ENCODE measurements at places on chromosomes 2 and 18.
A peak's percentile ranks its signal among the peaks of the same experiment; 100 is the strongest.

DNA sequence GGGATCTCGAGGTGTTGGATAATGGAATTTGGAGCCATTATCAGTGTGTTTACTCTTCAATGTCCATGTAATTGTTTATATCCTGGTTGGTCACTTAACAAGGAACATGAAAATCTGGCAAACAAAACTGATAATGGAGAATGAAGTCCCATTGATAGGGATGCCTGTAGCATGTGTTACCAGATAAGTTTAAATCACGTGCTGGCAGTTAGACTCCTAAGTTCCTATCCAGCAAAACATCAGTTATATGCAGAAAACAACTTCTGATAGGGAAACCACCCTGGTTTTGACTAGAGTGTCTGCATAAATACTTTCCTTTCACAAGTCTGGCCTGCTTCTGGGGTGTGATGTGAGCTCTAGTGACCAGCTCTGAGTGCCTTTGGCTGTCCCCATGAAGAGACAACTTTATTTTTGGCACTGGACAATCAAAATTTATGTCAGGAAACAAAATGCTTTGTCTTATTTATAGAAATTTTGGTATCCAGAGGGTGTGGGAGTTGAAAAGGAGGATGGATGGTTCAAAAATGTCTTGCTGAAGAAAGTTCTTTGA is 82.0 kb downstream of the FHOD3 start:
- H3K4me1 ChIP-seq: no peaks in the 10 kb centered on the region
- no peak overlapping the region for H3K27ac ChIP-seq
- no peak for DNase-seq
- H3K4me3 ChIP-seq: no peak overlapping the region

- H3K27me3 ChIP-seq: no peaks in the 10 kb centered on the region
- DNase-seq: no peak
- no peak overlapping the region for H3K27ac ChIP-seq
- H3K4me3 ChIP-seq: no peak overlapping the region
- no peaks in the 10 kb centered on the region for H3K4me1 ChIP-seq
Observed at GRCh38 chr18:9380101-9380500, 45.5 kb downstream of the TWSG1 start.

DNA sequence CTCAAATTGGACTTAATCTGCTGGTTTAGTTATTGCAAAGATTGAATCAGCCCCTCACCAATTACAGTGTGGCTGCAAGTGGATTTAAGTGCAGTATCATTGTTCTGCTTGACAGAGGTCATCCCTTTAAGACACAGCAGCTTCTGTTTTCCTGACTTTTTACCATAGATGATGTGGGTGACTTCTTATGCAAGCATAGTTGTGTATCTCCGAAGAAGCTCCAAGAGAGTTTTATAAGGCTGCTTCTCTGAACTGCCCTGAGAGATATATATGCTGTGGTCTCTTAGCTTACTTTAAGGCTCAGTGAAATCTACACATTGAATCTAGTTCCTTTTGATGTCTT is 3.5 kb downstream of the TRIB2 start:
- H3K4me1 ChIP-seq: peaks cover under 1% of the 10 kb centered on the region
- peaks cover 7% of the 10 kb centered on the region for H3K36me3 ChIP-seq
- no peak for DNase-seq

DNA sequence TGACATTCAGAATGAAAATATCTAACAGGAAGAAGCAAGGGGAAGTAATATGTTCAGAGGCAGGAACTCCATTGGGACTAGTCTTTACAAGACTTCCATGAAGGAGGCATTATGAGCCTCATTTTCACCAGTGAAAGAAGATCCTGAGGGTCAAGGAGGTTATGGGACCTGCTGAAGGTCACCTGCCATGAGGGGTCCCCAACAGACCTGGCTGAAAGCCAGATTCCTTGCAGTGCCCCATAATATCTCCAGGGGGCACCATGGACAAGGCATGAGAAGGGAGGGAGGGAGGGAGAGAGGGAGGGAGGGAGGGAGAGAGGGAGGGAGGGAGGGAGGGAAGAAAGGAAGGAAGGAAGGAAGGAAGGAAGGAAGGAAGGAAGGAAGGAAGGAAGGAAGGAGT is 27.9 kb downstream of the XDH start:
- no peaks in the 10 kb centered on the region for H3K27me3 ChIP-seq
- DNase-seq: peak; percentile 37
- no peak overlapping the region for H3K27ac ChIP-seq
- H3K36me3 ChIP-seq: no peaks in the 10 kb centered on the region
- H3K4me3 ChIP-seq: no peak overlapping the region

GRCh38 chr18:74221081-74221480 is 70.7 kb downstream of the CYB5A start:
- no peaks in the 10 kb centered on the region for H3K4me1 ChIP-seq
- no peaks in the 10 kb centered on the region for H3K36me3 ChIP-seq
- no peak overlapping the region for H3K27ac ChIP-seq
- no peak for DNase-seq

- DNase-seq: no peak
- no peaks in the 10 kb centered on the region for H3K27me3 ChIP-seq
- no peak overlapping the region for H3K4me3 ChIP-seq
- no peak overlapping the region for H3K27ac ChIP-seq
- H3K36me3 ChIP-seq: no peaks in the 10 kb centered on the region
Observed at GRCh38 chr18:51370996-51371395, 173.5 kb upstream of the MEX3C start.

DNA sequence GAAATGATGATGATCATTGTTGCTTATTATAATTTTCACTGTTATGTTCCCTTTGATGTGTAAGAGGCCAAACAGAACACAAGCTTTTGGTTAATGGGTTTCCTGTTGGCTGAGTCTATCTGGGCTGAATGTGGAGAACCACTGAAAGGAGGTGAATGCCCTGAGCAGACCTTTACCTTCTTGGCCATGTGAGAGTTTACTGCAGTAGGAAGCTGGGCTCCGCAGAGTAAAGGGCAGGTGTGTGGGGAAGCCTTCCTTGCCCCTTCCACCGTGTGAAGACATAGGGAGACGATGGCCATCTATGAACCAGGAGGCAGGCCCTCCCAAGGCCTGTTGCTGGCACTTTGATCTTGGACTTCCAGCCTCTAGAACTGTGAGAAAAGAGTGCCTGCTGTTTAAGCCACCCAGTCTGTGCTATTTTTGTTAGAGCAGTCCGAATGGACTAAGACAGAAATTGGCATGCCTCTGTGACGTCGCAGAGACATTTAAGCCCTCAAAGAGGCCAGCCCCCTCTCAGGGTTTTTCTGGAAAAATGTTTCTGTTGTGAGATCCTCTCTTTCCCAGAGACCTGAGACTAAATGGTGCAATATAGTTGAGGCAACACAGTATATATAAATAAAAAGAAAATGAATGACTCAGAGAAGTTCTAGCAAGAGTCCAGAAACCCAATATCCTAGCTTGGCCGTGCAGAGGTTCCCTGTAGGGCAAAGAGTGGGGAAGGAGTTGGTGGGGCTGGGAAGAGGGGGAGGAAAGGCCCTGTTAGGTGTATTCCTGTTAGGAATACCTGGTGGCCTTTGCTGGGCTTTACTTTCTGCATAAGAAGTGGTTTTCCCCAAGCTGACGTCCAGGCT is 121.9 kb upstream of the LGALSL start:
- no peaks in the 10 kb centered on the region for H3K36me3 ChIP-seq
- H3K27ac ChIP-seq: no peak overlapping the region
- DNase-seq: no peak
- H3K4me1 ChIP-seq: peaks cover 2% of the 10 kb centered on the region

DNA sequence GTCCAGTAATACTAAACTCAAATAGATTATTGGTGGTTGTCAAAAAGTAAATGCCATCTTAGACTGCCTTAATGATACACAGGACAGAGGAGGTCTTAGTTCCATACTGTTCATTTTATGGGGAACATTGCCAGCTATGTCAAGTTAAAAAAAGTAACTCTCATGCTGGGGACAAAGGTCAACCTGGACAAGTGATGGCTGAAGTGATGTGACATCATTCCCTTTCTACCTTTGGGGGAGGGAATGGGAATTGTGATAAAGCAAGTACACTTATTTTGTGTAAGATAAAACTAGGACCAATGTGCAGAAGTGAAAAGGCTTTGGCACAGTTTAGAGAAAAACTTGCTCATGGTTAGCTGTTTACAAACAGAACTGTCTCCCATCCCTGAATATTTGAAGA is 24.0 kb upstream of the SNORC start:
- no peak for DNase-seq
- H3K27me3 ChIP-seq: no peaks in the 10 kb centered on the region
- H3K4me3 ChIP-seq: no peak overlapping the region

DNA sequence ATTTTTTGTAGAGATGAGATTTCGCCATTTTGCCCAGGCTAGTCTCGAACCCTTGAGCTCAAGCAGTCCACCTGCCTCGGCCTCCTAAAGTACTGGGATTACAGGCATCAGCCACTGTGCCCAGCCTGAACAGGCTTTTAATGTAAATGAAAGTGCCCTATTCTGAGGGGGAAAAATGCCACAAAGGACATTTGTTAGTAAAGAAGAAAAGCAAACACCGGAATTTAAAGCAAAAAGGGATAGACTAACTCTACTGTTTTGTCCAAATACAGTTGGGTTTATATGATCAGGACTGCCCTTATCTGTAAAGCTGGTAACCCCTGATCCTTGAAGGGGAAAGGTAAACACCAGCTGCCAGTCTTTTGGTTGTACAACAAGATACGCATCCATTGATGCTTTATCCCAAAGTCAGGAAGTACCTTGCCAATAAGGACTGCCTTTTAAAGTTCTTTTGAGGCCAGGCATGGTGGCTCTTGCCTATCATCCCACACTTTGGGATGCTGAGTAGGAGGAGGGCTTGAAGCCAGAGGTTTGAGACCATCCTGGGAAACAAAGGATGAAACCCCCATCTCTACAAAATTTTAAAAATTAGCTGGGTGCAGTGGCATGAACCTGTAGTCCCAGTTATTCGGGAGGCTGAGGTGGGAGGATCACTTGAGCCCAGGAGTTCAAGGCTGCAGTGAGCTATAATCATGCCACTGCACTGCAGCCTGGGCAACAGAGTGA is 13.1 kb downstream of the CLEC4F start:
- H3K4me1 ChIP-seq: no peaks in the 10 kb centered on the region
- H3K27me3 ChIP-seq: no peaks in the 10 kb centered on the region
- no peaks in the 10 kb centered on the region for H3K36me3 ChIP-seq
- H3K27ac ChIP-seq: no peak overlapping the region
- no peak for DNase-seq

- DNase-seq: no peak
- no peak overlapping the region for H3K4me3 ChIP-seq
- H3K4me1 ChIP-seq: no peaks in the 10 kb centered on the region
Observed at GRCh38 chr2:237254369-237254861, 159.5 kb downstream of the COL6A3 start.

DNA sequence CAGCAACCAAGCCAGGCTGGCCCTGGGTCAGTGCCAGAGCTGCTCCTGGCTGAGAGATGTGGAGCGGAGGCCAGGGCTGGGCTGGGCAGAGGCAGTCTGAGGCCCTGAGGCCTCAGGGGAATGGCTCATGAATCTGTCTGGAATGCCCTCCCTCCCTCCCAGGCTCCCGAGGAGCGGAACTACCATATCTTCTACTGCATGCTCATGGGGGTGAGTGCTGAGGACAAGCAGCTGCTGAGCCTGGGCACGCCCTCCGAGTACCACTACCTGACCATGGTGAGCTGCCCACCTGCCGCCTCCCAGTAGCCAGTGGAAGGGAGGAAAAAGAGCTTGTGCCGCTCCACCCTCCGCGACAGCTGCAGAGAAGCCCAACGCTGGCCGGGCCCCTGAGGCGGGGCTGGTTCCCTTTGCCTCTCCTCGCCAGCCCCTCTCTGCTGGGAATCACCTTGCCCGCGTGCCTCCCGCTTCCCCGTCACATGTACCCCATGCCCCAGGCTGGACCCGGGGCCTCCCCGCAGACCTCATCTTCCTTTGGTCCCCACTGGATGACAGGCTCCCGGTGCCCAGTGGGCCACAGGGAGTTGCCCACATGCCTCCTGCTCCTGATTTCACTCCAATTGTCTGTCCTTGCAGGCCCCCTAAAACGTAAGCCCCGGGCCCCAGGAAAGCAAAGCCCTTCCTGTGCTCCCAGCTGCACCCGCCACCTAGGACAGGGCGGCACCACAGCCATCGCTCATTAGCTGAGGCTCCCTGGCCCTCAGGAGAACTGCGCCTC is 41.1 kb downstream of the MYO7B start:
- no peak overlapping the region for H3K27ac ChIP-seq
- no peak overlapping the region for H3K4me3 ChIP-seq
- H3K27me3 ChIP-seq: no peaks in the 10 kb centered on the region
- H3K36me3 ChIP-seq: no peaks in the 10 kb centered on the region

DNA sequence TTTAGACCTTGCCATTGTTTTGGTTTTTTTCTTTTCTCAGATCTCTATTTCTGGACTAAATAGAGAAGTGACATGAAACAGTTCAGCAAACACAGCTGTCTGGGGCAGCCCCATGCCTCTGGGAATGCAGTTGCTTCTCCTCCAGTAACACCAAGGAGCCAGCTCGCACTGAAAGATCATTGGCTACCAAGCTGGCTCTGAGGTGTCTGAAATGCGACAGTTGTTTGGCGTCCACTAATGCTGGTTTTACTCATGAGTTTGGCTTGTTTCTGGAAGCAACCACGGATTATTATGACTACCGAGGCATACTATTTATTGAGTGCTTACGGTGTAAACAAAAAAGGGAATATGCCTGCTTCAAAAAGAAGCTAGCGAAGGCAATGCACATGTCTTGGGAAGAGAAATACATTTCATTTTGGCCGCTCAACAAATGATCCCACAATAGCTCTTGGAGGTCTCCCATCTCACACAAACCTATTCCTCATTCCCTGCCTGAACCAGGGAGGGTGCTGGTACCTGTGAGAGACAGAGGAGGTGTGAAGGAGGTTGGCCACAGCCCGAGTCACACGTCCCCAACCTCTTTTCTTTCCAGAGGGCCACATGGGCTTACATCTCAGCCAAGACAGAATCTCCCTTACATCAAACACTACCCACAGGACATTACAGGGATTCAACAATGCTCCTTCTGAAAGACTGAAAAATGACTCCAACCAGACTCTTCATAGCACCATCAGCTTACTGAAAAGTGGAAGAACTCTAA is 37.5 kb upstream of the NEB start:
- no peak overlapping the region for H3K27ac ChIP-seq
- no peaks in the 10 kb centered on the region for H3K27me3 ChIP-seq
- no peaks in the 10 kb centered on the region for H3K4me1 ChIP-seq
- H3K4me3 ChIP-seq: no peak overlapping the region

GRCh38 chr2:28567061-28567471 is 71.2 kb downstream of the PLB1 start:
- H3K4me1 ChIP-seq: 0 out of 2 replicates have a peak, but pooled peaks cover 2% of the 10 kb centered on the region
- H3K27ac ChIP-seq: no peak overlapping the region
- H3K36me3 ChIP-seq: no peaks in the 10 kb centered on the region
- peak overlapping the region; percentile 38 for H3K4me3 ChIP-seq

GRCh38 chr2:207970147-207970825 is 55.0 kb downstream of the PLEKHM3 start:
- peaks cover 4% of the 10 kb centered on the region for H3K4me1 ChIP-seq
- H3K4me3 ChIP-seq: no peak overlapping the region
- no peak for DNase-seq
- no peaks in the 10 kb centered on the region for H3K27me3 ChIP-seq

GRCh38 chr2:237639836-237640220 is 12.4 kb downstream of the LRRFIP1 start:
- H3K36me3 ChIP-seq: no peaks in the 10 kb centered on the region
- no peak for DNase-seq

All from iPS DF 6.9 (cell line).